NCI-H1048 (cell line): ENCODE measurements at places on chromosomes 7 and 10.

- DNase-seq, result no peak
Observed at GRCh38 chr10:59265141-59265540, 88.7 kb downstream of the PHYHIPL start.

- no peak for DNase-seq
Observed at GRCh38 chr7:134724606-134725005, 54.8 kb upstream of the CALD1 start.

- DNase-seq, result no peak
Observed at GRCh38 chr10:79266084-79266483, 81.2 kb upstream of the PPIF start.

DNA sequence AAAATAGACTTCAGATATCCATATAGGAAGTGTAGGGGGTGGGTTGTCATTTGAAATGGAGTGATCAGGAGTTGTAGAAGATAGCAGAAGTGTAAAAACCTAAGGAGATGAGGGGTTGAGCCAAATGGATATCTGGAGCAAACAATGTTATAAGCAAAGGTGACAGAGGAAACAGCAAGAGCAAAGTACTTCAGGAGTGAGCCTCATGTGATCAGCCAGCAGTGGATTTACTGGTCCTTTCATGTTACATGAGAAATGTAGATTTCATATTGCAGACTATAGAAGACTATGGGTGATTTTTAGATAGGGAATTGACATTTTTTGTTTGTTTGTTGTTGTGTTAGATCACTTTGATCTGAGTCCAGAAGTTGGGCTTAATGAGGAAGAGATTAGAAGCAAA lies 47.7 kb downstream of the GNAT3 start:
- DNase-seq, result no peak

GRCh38 chr7:64551375-64552142 lies 11.3 kb downstream of the ZNF680 start:
- DNase-seq, result no peak

DNA sequence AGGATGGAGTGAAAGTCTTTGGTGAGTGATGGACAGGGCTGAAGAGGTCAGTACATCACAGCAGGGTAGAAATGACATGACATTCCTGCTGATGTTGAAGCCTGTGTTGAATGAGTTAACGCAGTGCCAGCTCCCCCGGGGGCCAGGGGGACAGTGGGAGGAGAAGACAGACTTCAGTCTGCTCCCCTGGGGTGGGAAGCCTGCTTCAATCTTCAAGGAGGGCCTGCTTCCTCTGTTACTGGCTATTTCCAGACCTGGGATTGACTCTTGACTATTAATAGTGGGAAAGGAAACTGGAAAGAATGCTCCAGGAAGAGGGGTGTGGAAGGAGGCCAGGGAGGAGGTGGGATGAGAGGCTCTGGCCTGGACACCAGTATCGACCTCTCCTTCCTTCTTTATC lies 27.2 kb downstream of the PODXL start:
- no peak for DNase-seq

- DNase-seq, result no peak
Observed at GRCh38 chr10:131049016-131049415, 262.5 kb downstream of the TCERG1L start.

DNA sequence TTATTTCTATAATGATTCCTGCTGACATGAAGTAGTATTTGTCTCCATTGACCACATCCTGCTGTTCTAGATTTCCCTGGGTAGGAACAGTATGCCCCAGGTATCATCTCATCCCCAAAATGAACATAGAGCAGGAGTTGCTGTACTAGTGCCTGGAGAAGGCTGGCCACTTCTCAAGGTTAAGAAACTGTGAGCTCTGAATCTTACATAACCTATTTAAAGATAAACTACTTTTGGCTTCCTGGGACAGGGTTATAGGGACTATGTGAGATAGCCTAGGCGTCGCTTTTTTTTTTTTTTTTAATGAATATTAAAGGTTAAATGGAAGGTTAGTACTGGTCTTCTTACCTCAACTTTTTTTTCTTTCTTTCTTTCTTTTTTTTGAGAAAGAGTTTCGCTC lies 103.0 kb downstream of the LRRC4 start:
- DNase-seq, result no peak

DNA sequence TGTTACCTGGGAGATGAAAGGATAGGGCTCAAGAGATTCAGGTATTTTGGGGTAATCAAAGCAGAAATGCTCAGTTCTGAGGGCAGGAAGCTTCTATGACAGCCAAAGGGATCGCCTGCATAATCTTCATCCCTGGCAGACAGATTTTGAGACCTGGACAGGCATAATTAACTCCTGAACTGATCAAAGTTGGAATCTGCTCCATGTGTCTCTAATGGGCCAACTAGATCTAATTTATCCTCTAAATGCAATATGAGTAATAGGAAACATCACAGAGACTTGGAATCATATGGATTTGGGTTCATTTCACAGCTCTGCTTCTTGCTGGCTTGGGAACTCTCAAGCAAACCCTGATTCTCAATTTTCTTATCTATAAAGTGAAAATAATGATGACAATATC lies 41.2 kb upstream of the EPHB6 start:
- DNase-seq, result no peak

- no peak for DNase-seq
Observed at GRCh38 chr10:74786126-74786525, 40.3 kb upstream of the KAT6B start.

GRCh38 chr7:158065340-158065739 lies 522.3 kb downstream of the PTPRN2 start:
- no peak for DNase-seq

GRCh38 chr10:67670401-67670800 lies 25.6 kb downstream of the CTNNA3 start:
- no peak for DNase-seq

- no peak for DNase-seq
Observed at GRCh38 chr10:126041117-126041516, 144.8 kb downstream of the FANK1 start.

- no peak for DNase-seq
Observed at GRCh38 chr10:11225935-11226334, 208.3 kb downstream of the CELF2 start.

GRCh38 chr7:75971961-75972763 lies 22.2 kb downstream of the TMEM120A start:
- no peak for DNase-seq

DNA sequence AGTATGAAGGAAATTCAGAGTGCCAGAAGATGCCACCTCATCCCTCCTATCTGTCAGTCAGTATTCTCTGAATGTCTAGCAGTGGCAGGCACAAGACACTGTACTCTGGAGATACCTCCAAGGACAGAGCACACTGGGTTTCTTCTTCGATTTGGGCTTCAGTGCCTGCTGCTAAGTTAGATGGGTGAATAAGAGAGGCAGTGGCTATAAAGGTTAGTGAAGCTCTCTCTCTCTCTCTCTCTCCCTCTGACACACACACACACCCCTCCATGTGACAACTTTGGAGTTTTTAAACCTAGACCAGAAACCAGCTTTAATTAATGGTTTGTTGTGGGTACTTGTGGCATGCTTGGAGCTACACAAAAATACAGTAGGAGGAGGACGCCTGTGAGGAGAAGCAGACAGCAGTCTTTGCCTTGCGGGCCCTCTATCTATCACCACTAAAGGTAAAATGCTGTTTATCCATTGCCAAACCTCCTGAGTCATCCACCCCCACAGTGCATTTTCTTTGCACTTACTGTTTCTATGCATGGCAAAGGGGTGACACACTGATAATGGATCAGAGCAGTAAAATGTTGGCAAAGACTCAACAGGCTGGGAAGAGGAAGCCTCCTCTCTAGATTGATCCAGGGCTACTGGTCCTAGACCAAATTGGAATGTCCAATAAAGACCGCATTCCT lies 102.5 kb downstream of the TRIL start:
- no peak for DNase-seq

DNA sequence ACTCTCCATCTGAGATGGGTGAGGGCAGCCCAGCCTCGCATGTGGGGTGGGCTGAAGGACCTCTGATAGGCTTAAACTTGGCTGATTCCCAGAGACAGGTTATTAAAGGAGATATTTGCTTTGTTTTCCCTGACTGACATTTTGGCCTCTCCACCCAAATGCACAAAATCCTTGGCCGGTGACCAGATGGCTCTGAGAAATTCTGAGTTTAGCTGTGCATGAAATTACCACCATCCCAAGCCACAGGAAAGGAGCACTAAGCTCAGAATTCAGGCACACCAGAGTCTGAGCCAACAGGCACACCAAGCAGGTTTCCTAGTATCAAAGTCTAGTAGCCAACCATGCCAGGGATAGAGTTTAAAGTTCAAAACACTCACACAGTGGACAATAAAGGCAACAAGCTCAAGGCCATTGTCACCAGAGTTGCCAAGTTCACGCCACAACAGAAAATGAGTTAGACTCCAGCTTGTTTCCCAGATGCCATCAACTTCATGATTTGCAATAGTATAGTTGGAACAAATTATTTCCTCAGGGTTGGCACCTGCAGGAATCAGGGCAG lies 387.6 kb downstream of the KCNMA1 start:
- no peak for DNase-seq

DNA sequence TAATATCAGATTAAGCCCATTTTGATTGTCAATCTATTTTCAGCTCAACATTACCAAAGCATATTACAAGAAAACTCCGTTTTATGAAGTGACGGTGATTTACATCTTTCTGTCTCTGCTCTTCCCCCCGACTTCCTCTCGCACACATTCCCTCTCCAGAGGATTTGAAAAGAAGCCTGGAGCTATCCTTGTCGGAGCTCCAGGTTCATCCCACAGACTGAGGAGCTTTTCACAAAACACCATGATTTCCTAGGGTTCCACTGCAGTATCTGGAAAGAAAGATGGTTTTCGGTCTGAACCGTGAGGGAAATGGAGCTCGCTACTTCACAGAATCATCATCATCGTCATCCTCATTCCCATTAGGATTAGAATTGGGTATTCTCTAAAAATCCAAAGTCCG lies 655.5 kb upstream of the MGMT start:
- no peak for DNase-seq

- no peak for DNase-seq
Observed at GRCh38 chr10:109914966-109915365, 8.3 kb downstream of the XPNPEP1 start.

GRCh38 chr10:42959833-42960232 lies 117.0 kb upstream of the RET start:
- no peak for DNase-seq

GRCh38 chr10:117860823-117861222 lies 185.9 kb downstream of the RAB11FIP2 start:
- no peak for DNase-seq

- no peak for DNase-seq
Observed at GRCh38 chr7:158541346-158542010, 46.1 kb downstream of the PTPRN2 start.

DNA sequence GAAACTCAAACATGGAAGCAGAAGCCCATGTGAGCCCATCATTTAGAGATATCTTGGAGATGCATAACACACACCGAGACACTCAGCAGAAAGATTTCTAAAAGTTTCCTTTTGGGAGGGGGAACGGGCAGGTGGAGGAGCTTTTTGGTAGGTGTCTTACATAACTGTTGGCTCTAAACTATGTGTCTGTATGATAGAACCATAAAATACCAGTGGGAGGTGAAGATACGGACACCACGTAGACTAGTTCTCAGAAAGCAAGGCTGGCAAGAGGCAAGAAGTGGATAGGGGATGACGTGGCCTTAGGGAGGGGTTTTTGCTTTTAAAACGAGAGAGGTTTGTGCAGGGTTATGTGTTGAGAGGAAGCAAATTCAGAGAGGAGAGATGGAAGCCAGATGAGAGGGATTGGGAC lies 36.5 kb downstream of the IL15RA start:
- no peak for DNase-seq

DNA sequence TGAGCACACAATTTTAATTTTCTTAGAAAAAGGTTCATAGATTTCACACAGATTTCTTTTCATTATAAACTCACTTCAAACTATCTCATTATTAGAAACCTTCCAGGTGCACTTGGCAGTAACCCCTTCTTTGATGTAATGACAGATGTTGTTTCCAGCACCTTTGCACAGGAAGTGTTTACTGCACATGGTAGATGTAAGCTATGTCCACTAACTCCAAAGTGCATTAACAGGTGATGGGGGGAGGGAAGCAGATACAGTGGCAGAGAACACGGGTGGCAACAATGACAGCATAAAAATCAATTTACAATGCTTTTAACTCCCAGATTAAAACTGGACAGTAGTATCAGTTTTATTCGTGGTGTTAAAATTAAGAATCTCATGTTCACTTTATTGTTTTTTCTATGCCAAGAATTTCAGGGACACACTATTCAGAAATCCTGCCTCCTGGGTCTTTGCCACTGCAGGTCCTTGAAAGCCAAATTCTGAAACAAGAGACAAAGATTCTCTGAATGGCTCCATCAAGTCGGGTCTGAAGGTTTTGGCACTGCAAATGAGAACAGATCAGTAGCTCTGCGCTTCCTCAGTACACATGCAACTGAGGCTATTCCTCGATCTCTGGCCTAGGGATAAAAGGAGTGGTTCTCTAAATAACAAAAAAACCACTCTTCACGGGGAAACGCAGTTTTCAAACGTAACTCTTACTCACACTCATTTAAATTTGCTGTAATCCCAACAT lies 187.7 kb downstream of the JAZF1 start:
- no peak for DNase-seq

DNA sequence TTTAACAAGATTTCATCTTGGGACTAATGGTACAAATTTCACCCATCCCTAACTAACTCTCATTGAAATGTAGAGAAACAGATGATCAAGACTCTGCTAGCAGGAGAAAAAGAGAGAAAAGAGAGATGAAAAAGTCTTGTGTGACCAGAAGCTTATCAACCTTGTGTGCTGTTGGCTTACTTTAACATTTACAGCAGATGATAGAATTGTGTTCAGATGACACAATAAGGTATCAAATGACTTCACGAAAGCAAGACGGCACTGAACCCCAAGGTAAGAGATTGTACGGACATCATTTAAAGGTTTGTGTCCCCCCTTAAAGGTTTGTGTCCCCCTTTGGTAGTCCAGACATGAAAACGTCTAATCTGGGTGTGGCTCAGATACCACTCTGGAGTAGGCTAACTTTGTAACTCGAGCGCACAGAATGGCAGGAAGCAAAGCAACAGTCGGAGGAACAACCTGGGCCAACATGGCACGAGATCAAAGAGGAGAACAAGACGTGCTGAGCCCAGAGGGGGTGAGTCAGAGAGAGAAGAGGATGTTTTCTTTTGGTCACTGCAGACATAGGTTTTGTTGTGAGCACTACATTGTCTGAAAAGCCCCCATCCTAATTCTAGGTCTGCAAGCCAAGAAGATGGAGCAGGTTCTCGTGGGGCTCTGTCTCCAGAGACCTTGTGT lies 10.4 kb upstream of the LMBR1 start:
- DNase-seq, result no peak

GRCh38 chr10:26743091-26743490 lies 45.6 kb downstream of the PDSS1 start:
- no peak for DNase-seq

DNA sequence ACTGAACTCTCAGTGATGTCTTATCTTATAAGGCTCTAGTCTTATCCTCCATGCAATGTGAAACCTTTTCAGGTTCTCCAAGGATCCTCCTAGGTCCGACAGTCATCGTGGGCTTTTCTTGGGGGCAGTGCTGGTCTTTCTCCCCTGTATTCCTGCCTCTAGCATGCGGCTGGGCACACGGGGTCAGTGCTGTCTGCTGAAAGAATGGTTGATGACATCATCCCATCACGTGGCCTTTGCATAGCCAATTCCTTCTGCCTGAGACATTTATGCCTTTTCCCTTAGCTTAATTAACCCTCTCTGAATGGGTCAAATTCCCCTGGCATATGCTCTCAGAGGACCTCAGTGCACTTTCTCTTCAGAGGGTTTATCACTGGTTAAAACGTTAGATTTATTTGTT lies 27.0 kb upstream of the KCNK18 start:
- DNase-seq, result no peak
